Mesenteric fat pad (tissue), 1 donor: ENCODE measurements at places on chromosomes 2 and 18. TPM values are rescaled to one million over a fixed set of nuclear protein-coding genes. Genes with fewer than 3 reads are reported as not detected.

- no peak for DNase-seq
Observed at GRCh38 chr18:62070302-62070701, 116.6 kb downstream of the PIGN start.

GRCh38 chr2:205170399-205170798 is 511.9 kb upstream of the NRP2 start:
- no peak for DNase-seq

- DNase-seq: no peak
Observed at GRCh38 chr2:100879296-100879695, 59.4 kb downstream of the NPAS2 start.

DNA sequence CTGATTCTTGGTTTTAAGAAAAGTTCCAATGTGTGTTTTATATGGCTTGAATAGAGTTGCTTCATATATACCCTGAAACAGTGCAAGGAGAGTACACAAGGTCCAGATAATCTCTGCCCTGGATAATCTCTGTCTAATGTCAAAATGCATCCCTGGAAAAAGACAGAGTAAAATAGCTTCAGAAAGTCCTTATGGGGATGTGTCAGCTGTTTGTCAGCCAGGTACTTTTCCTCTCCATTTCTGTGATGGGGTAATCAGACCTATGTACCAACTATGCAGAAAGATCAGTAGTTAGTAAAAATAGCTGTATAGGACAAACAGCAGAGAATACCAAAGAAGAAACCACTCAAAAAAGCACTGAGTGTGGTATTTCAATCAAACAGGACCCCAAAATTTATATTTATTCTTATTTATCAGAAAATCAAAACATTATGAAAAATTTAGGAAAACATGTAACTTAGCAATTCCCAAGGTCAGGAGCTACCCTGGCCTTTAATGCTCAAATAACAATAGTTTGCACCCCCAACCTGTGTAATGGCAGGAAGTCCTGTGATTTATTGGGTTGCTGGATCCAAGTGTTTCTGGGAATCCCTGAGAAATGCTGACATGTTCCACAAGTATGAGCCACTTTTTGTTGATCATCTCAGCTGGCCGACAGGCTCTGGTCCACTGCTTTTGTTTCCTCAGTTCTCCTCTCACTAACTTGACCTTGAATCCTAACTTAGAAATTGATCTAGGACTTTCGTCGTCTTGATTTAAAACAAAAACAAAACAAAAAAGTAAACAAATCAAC is 69.6 kb downstream of the MDH1 start:
- DNase-seq: no peak

GRCh38 chr2:44397447-44398175 is 35.9 kb downstream of the CAMKMT start:
- DNase-seq: no peak

- DNase-seq: no peak
Observed at GRCh38 chr2:164933671-164934189, 21.6 kb downstream of the SLC38A11 start.

STK11IP gene
- 17.1 TPM for total RNA-seq

DNA sequence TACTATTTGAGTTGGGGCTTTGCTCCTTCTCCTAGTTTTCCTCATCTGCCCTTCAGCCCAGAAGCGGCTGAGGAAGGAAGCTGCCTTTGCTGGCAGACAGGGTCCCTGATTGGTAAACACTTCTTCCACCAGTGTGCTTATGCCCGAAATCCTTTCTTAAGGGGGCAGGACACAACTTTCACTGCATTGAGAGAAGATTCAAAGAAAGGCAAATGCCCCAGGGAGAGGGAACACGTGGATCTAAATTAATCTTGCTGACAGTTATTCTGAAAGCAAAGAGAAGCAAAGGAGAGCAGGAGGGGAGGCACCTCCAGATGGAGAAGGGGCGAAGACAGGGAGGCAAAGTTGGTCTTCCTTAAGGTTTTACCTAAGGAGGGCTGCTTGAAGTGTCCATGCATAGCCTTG is 92.1 kb upstream of the EFEMP1 start:
- DNase-seq: no peak

- no peak for DNase-seq
Observed at GRCh38 chr2:37916512-37917082, 8.5 kb upstream of the RMDN2 start.

DNA sequence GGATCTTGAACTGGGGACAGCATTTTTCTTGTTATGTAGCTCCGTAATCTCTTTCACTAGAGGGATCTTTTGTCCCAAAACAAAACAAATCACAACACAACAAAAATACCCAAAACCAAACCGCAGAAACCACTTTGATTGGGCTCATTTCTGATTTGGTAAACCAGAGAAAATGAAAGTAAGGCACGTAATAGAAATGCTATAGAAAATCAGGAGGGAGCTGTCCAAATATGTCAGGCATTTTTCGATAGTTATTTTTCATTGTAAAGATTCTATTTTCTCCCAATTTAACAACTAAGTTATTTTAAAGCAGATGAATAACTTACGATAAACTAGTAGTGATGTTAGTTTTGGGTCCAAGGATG is 406.5 kb downstream of the XIRP2 start:
- DNase-seq: no peak
